ENCODE measurements at places on chromosomes 3 and 15.

- no peak for DNase-seq
Measured at GRCh38 chr3:58502872-58503271, 11.0 kb downstream of the KCTD6 start.

- no peak for DNase-seq
Measured at GRCh38 chr3:71168880-71169411, 414.6 kb downstream of the FOXP1 start.

- no peak for DNase-seq
Measured at GRCh38 chr3:180382638-180383180, 219.3 kb upstream of the TTC14 start.

- DNase-seq = no peak
Measured at GRCh38 chr15:29656636-29657475, 165.4 kb downstream of the TJP1 start.

- no peak for DNase-seq
Measured at GRCh38 chr15:87365186-87365585, 891.4 kb downstream of the NTRK3 start.

GRCh38 chr3:23455084-23455483 lies 252.0 kb downstream of the UBE2E2 start:
- no peak for DNase-seq

DNA sequence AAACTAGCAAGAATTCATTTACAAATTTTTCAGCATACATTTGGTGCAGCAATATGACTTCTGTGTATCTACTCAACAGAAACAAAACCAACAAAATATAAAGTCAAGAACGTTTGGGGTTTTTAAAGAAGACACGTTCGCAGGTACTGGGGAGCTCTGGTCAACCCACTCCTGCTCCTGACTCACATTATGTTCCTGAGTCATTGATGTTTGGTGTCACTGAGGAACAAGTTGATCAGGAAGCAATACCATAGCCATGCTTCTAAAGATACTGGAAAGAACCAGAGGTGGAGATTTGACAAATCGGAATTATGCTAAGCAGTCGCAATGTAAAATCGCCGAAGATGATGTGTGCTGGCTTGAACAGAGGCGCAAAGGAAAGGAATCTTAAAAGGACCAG lies 22.0 kb downstream of the SLC4A7 start:
- no peak for DNase-seq

DNA sequence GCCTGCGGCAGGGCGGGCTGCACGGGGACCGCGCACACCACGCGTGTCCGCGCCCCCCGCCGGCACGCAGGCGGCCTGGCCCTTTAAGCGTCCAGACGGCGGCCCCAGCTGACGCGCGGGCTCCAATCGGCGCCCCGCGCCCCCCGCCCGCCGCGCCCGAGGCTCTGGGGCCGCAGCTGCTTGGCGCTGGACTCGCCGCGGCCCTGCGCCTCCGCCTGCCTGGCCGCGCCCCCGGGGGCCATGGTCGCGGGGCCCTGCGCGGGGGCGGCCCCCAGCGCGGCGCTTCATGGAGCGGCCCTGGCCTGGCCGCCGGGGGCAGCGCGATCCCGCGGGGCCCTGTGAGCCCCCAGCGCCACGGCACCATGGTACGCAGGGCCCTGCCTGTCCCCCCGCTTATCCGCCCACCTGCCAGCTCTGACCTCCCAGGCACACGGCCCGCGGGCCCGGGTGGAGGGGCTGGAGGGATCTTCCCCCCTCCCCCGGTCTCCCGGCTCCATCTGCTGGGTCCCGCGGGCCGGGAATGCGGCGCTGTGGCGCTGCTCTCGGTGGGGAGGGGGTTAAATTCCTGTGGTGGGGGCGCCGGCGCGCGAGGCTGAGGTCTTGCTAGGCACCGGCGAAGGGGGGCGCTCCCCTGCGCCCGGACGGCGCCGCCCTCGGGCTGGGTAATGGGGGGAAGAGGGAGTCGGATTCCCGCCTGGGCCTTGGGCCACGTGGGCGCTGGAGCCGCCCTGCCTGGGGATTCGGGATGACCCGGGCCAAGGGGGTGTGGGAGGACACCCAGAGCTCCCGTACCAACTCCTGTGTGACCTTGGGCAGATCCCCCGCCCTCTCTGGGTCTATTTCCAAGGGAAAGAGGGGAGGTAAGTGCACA lies 1.1 kb downstream of the ZBTB47 start:
- DNase-seq = peak; percentile 25

- no peak for DNase-seq
Measured at GRCh38 chr3:73493543-73494308, 131.0 kb downstream of the PDZRN3 start.

DNA sequence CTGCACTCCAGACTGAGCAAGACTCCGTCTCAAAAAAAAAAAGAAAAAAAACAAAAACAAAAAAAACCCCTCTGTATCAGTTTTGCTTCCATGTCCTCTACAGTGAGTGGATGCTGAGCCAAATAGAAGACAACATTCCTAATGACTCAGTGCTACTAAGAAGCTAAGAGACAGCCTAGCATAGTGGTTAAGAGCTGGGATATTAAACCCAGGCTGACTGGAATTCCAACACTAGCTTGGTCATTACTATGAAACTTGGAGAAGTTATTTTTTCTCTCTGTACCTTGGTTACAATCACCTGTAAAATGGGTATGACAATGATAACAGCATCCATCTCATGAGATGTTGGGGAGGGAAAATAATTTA lies 60.9 kb upstream of the PYGO1 start:
- no peak for DNase-seq

- DNase-seq = no peak
Measured at GRCh38 chr3:15781637-15782402, 16.0 kb downstream of the ANKRD28 start.

- no peak for DNase-seq
Measured at GRCh38 chr15:35060591-35060990, 24.5 kb downstream of the NANOGP8 start.

GRCh38 chr15:62770111-62770660 lies 272.4 kb upstream of the TPM1 start:
- no peak for DNase-seq

- DNase-seq = no peak
Measured at GRCh38 chr15:40239693-40240618, 1.1 kb downstream of the PAK6 start.

DNA sequence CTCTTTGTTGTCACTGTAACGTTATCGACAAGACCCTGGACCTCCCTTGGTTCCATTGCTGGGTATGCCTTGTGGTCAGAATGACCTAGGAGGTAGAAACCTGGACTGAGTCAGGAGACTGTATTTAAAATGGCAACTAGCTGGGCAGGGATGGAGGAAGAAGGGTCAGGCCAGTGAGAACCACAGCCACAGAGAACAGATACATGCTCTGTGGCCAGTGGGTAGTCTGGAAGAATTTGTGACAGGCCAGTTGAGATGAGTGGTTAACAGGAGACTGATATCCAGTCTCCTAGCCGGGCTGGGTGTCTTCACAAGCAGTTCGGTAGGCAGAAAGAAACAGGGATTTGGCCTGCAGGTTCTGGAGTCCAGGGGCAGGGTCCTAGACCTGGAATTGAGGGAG lies 58.9 kb downstream of the SNRK start:
- DNase-seq = no peak

DNA sequence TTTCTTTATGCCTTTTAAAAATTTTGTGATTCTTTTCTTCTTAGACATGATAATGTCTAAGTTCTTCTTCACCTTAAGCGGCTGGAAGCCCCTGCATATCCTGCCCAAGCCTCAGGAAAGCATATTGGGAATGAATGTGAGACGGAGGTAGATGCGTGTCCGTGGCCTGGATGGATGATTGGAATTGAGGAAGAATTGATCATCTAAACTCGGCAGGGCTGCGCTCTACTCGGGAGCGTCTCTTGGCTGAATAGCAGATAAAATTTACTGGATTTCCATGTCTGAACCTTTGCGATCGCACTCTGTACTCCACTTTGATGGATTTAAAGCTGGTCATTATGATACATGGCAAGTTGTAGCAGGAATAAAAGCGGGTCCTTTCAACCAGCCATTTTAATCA lies 406.7 kb upstream of the ONECUT1 start:
- DNase-seq = no peak

DNA sequence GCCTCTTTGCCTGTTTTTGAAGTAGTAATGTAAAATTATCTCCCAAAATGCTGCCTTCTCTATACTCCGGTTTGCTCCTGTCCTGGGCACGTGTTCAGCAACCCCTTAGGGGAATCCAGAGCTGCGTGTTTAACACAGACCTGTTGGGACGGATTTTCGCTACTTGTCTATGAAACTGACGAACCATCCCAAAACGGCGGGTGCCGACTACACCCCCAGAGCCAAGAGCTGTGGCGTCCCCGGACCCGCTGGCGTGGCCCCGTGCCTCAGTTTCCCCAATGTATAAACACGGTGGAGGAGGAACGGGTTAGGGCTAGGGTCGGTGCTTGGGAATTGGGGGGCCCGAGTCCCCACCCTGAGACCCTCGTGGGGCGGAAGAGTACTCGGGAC lies 473 bp downstream of the FHIT start:
- peak; percentile 46 for DNase-seq

DNA sequence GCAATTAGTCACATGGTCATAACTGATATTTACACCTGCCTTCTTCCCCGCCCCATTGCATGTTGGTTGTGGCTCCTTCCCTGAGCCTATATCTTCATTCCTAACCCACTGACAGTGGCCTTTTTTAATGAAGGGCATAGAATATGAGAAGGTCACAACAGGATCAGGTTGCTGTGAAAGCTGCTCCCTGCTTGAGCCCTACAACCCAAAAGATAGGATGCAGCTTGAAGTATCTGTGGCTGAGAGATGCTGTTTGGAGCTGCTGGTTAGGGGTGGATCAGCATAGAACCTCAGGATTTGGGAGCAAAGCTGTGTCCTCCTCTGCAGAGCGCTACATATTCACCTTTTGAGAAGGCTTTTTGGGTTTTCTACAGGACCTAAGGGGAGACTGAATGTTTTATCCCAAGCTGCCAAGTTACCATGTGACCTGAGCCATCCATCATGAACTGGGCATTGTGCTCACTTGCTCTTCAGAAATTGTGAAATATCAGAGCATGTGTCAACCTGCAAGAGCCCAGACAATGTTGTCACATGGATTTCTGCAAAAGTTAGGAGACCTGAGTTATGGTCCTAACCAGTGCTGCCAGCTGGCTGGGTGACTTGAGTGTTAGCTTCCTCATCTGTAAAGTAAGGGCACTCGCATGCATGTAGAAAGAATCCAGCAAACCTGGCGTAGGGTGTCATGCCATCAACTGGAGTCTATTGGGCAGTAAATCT lies 49.8 kb upstream of the ARL8B start:
- DNase-seq = no peak

GRCh38 chr3:188348435-188349244 lies 194.7 kb downstream of the LPP start:
- DNase-seq = no peak

- no peak for DNase-seq
Measured at GRCh38 chr3:182261041-182261440, 532.3 kb upstream of the ATP11B start.

GRCh38 chr15:33080006-33080405 lies 114.5 kb downstream of the FMN1 start:
- no peak for DNase-seq

- DNase-seq = peak; percentile 18
Measured at GRCh38 chr3:100087198-100087597, 27.1 kb downstream of the FILIP1L start.

GRCh38 chr15:28123408-28124023 lies 24.4 kb upstream of the OCA2 start:
- DNase-seq = peak; percentile 63

DNA sequence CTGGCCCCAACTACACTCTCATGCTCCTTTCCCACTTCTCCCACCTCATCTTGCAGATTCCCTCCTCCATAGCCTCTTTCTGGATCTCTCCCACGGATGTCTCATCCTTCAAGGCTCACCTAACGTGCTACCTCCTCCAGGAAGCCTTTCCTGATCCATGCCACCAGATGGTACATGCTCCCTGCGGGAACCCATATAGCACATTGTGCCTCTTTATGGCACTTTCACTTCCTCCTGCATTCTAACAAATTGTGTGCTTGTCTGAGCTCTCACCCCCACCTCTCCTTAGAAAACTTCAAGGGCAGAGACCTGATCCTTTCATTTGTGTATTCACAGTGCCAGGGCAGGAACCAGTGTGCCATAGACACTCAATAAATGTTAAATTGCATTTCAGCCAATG lies 63.0 kb downstream of the HES1 start:
- no peak for DNase-seq

DNA sequence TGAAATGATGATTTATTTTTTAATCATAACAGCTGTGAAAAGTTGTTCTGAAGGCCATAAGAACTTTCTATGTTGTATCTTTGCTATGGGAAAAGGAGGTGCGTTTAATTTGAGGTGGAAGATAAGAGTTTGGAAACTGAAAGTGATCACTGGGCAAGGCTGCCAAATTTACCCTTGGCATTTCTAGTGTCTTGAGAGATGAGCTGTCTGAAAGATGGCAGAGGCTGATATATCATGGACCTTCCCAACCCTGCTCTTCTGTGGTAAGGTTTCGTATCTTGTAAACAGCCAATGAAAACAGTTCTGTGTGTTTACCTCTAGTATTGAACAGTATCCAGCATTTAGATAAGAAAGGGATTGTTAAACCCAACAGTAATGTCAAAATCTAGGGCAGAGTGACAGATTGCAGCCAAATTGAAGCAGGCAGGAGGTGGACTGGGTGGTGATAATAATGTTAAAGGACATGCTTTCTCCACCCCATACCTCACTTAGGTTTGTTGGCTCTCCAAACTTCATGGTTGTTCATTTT lies 15.8 kb upstream of the NFKBIZ start:
- no peak for DNase-seq

GRCh38 chr3:184815046-184815930 lies 3.3 kb downstream of the VPS8 start:
- DNase-seq = peak; percentile 47

DNA sequence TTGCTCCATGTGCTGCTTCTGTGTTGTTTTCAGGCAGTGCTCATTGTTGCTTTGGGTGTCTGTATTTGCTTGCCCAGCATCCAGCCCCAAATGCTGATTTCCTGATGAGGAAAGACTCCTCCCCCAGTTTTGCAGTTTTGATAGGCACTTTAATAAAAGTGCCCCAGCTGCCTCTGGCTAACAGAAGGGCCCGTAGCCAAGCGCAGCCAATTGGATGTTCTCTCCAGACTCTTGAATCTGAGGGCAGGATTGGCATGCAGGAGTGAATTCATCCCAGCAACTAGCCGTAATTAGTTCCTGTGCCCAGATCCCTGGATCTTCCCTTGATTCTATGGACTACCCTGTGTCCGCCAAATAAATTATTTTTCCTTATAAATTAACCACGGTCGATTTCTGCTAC lies 14.8 kb upstream of the SEMA5B start:
- no peak for DNase-seq

GRCh38 chr3:174208161-174208560 lies 651.0 kb upstream of the NAALADL2 start:
- no peak for DNase-seq

DNA sequence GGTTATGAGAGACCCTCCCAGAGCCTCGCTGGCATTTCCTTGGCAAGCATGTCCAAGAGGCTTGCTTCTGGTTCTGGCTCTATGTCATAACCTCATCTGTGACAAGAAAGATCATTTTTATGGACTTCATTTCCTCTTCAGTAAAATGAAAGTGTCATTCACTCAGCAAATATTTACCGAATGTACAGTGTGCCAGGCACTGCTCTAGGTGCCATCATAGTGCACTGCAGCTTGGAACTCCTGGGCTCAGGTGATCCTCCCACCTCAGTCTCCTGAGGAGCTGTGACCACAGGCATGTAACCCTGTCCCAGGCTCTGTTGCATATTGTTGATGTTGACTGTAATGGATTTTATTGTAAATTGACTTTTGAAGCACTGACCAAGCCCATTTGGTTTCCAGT lies 18.7 kb upstream of the ITPKA start:
- no peak for DNase-seq
